ENCODE measurements at places on chromosomes 3 and 15. TPM values are rescaled to one million over a fixed set of nuclear protein-coding genes. Genes with fewer than 3 reads are reported as not detected.
A peak's percentile ranks its signal among the peaks of the same experiment; 100 is the strongest.

DNA sequence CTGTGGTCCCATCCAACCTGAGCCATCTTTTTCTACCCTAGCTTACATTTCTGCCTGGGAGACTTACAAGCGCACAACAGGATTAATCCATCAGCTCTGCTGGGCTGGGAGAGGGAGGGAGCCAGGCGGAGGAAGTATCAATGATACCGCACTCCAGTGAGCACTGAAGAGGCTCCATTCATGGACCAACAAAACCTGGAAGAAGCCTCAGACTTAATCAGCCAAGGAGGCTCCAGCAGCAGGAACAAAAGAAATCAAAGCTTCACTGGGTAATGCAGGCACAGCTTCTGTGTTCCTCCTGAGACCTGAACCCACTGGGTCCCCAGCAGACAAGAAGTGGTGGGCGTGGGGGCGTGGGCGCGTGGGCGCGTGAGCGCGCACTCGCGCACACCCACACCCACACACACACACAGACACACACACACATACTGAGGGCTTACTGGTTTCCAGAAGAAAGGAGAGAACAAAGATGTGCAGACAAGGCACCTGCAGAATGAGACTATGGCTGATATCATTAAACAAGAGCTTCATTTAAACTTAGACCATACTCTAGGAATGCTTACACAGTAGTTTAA is 87.0 kb upstream of the BOC start:
- no peak overlapping the region for H3K4me3 ChIP-seq
- H3K4me1 ChIP-seq, result no peaks in the 10 kb centered on the region
- no peak overlapping the region for H3K27ac ChIP-seq
- no peaks in the 10 kb centered on the region for H3K27me3 ChIP-seq

DNA sequence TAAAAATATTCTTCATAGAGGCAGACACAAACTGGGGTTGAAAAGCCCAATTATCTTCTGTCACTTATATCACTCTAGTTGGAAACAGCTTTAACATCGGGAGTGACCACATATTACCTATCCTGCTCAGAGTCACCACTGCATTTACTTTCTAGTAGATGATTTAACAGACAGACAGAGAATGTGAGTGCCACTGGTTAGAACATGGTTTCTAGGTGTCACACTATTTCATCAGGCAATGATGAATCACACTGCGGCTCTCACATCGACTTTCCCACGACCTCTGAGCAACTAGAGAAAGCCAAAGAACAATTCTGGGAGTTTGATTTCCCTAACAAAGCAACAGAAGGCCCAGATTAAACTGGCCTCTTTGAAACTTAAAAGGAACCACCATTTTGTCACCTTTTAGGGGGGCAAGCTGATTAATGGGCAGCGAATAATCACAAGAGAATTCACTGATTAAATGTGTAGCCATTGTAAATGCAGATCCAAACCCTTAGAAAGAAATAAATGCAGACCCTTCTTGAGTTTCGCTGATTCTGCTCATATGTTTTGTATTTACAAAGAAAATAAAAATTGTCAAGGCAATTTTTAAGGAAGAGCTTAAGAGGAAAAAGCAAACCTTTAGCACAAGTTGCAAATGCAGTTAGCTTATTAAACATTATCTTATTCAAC is 112.6 kb upstream of the KBTBD8 start:
- no peaks in the 10 kb centered on the region for H3K36me3 ChIP-seq
- H3K27me3 ChIP-seq, result no peaks in the 10 kb centered on the region
- no peaks in the 10 kb centered on the region for H3K4me1 ChIP-seq
- DNase-seq, result no peak

DNA sequence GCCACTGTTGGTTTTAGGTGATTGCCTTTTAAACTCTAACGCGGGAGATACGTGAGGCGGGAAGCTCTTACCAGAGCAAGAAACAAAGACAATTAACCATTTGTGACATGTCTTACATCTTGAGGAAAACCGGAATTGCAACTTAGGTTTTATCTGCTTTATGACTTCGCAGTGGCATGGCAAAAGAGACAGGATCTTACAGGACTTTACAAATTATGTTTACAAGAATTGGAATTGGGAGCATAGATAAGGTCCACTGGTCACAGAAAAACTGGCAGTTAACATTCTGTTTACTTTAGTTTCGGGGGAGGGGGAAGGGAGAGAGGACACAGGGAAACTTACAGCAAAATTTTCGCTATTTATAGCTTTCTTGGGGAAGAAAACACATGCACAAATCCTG is 1119.6 kb downstream of the ZPLD1 start:
- no peak for DNase-seq
- no peak overlapping the region for H3K4me3 ChIP-seq
- H3K27me3 ChIP-seq, result no peaks in the 10 kb centered on the region
- H3K4me1 ChIP-seq, result no peaks in the 10 kb centered on the region

GRCh38 chr3:95731753-95732152 is 1082.6 kb upstream of the EPHA6 start:
- no peak overlapping the region for H3K4me3 ChIP-seq
- H3K27me3 ChIP-seq, result no peaks in the 10 kb centered on the region
- DNase-seq, result no peak
- no peak overlapping the region for H3K27ac ChIP-seq
- no peaks in the 10 kb centered on the region for H3K4me1 ChIP-seq

DNA sequence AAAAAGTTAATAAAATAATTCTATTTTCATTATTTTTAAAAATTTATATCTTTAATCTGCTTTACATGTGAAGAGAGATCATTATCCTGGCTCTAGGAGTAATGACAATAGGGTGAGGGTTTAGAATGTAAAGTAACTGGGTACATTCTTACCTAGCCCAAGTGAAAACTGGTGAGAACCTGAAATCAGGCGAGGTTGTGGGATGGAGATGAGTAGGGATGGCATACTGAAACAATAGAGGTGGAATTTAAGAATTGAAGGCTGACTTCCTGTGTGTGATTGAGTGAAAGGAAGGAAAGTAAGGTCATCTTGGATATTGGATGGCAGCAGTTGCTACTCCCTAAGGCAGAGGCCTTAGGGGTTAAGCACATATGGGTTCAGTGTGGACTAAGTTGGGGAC is 82.7 kb downstream of the MYRIP start:
- H3K27ac ChIP-seq, result no peak overlapping the region
- no peak for DNase-seq
- H3K4me3 ChIP-seq, result no peak overlapping the region

GRCh38 chr3:177776661-177777101 is 579.4 kb upstream of the TBL1XR1 start:
- DNase-seq, result no peak
- no peak overlapping the region for H3K4me3 ChIP-seq
- peaks cover 2% of the 10 kb centered on the region for H3K36me3 ChIP-seq
- no peak overlapping the region for H3K27ac ChIP-seq
- H3K27me3 ChIP-seq, result no peaks in the 10 kb centered on the region

- H3K27ac ChIP-seq, result peak overlapping the region; percentile 99
- peaks cover 19% of the 10 kb centered on the region for H3K36me3 ChIP-seq
- H3K27me3 ChIP-seq, result no peaks in the 10 kb centered on the region
Observed at GRCh38 chr3:25665315-25666280, 891 bp upstream of the TOP2B start.

GRCh38 chr15:90586948-90587347 is 57.2 kb downstream of the CRTC3 start:
- DNase-seq, result no peak
- no peak overlapping the region for H3K27ac ChIP-seq
- peaks cover 56% of the 10 kb centered on the region for H3K36me3 ChIP-seq
- no peaks in the 10 kb centered on the region for H3K27me3 ChIP-seq
- H3K4me3 ChIP-seq, result no peak overlapping the region
- peaks cover 53% of the 10 kb centered on the region for H3K4me1 ChIP-seq

DNA sequence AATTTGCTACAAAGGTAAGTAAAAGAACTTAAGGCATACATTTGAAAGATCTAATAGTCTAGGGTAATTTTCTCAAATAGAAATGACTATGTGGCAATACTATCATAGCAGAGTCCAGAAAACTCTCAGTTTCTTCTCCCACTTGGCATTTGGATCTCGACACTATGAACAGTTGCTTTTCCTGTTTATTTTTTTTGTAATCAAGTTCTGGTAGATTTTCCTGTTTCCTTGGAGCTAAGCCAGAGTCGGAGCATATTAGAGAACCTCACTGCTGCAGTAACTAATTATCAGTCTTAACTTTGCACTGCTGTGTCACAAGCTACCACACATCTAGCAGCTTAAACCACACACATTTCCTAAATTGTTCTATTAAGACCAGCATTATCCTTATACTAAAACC is 44.9 kb upstream of the ZNF385D start:
- no peak for DNase-seq
- H3K4me1 ChIP-seq, result no peaks in the 10 kb centered on the region
- no peak overlapping the region for H3K4me3 ChIP-seq
- H3K27ac ChIP-seq, result no peak overlapping the region
- no peaks in the 10 kb centered on the region for H3K36me3 ChIP-seq

GRCh38 chr3:167626490-167626889 is 27.3 kb downstream of the WDR49 start:
- H3K27ac ChIP-seq, result no peak overlapping the region
- H3K27me3 ChIP-seq, result peaks cover 5% of the 10 kb centered on the region
- DNase-seq, result no peak

DNA sequence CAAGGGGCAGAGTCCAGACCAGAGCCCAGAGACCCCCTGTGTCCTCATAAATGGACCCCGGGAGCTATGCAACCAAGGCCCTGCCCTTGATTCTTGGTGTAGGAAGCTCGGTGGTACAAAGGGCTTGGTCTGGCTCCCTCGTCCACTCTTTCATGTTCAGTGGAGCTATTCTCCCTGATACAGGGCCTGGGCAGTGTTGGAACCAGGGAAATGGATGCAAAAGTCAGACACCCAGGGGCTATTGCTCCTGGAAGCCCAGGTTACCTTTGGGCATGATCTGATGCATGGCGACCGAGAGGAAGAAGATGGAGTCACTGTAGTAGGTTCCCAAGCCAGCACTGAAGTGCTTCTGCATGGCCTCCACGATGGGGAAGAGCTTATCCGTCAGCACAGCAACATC is 44.5 kb downstream of the XXYLT1 start:
- DNase-seq, result no peak
- H3K4me1 ChIP-seq, result peaks cover 9% of the 10 kb centered on the region
- peaks cover 11% of the 10 kb centered on the region for H3K27me3 ChIP-seq
- H3K4me3 ChIP-seq, result no peak overlapping the region
- peak overlapping the region; percentile 37 for H3K27ac ChIP-seq

GRCh38 chr15:75114327-75114726 is 87.4 kb upstream of the C15orf39 start:
- H3K27ac ChIP-seq, result no peak overlapping the region
- peaks cover 23% of the 10 kb centered on the region for H3K4me1 ChIP-seq
- DNase-seq, result no peak
- H3K4me3 ChIP-seq, result no peak overlapping the region

DNA sequence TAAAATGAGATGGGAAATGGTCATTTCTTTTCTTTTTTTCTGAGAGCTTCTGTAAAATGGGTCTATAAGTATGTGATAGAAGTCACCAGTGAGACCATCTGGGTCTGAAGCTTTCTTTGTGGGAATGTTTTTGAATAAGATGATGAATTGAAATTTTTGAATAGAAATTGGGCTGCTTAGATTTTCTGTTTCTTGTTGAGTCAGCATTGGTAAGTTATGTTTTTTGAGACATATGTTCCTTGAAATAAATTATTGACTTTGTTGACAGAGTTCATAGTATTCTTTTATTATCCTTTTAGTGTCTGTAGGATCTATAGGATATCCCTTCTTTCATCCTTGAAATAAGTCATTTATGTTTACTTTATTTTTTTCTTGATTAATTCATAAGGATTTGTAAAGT is 208.1 kb downstream of the OPA1 start:
- no peak overlapping the region for H3K27ac ChIP-seq
- H3K27me3 ChIP-seq, result peaks cover 8% of the 10 kb centered on the region
- H3K4me3 ChIP-seq, result no peak overlapping the region
- H3K36me3 ChIP-seq, result no peaks in the 10 kb centered on the region
- no peak for DNase-seq

DNA sequence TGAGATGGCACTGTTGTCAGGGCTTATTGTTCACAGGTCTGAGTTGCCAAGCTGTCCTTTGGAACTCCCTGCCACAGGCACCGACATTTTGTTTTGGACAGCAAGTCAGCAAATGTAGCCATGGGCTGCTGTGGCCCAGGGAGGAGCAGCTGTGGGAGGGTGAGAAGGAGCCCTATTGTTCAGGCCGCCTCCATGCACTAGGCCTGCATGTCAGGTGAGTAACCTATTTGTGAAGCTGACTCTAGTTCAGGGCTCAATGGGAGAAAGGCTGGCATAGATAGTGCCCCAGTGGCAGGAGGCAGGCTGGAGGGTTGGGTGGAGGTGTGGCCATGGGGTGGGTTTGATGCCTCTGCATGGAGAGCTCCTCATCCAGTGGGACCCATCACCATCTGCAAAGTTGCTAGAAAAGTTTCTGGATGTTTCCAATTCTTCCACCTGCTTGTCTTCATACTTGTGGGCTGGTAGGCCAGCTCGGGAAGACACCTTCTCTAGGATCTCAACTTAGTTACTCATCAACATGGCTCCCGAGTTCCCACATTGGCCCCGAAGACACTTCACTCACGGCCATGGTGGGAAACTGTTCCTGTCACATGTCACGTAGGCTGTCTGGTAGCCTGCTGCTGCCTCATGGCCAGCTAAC is 19.5 kb downstream of the AMOTL2 start:
- no peaks in the 10 kb centered on the region for H3K27me3 ChIP-seq
- no peak for DNase-seq
- H3K4me3 ChIP-seq, result no peak overlapping the region
- H3K27ac ChIP-seq, result no peak overlapping the region
- peaks cover 2% of the 10 kb centered on the region for H3K4me1 ChIP-seq

DNA sequence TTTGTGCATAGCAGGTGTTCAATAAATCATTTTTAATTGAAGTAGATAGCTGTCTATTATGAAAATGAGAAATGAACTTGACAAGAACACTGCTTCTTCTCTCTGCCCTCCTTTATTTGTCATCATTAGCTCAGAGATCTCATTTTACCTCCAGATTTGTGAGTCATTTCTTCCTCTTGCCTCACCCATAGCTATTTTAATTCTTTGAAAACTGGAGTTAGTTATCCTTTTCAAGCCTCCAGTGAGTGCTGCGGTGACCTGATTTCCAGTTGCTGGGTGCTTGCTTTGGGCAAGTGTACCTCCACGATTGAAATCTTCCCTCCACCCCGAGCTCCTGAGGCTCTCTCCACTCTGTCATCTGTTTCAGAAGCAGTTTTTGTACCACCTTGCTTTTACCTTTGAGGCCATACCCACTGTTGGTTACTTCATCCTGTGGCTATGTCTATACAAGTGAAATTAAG is 114.6 kb downstream of the NFKBIZ start:
- DNase-seq, result no peak
- peaks cover 5% of the 10 kb centered on the region for H3K27me3 ChIP-seq
- peaks cover 6% of the 10 kb centered on the region for H3K4me1 ChIP-seq
- no peak overlapping the region for H3K27ac ChIP-seq
- H3K36me3 ChIP-seq, result peaks cover 2% of the 10 kb centered on the region

DNA sequence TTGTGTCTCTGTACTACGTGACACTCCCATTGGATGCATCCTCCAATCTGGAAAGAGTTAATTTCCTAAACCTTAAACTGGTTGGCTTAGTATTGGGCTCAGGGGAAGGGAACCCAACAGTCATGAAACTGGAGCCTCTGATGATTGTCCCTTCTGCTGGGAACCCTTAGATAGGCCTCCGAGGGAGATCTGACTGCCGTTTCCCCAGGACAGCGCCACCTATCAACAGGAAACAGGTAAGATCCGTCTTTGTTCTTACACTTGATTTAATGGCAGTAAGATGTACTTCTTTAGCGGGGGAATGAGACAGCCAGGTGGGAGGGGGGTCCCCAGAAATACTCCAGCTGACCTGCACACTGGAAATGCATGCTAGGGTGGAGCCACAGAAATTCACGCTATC is 1749.6 kb downstream of the SI start:
- H3K4me1 ChIP-seq, result no peaks in the 10 kb centered on the region
- DNase-seq, result no peak
- no peak overlapping the region for H3K4me3 ChIP-seq

The RETNLB gene
- total RNA-seq, result not detected

The GOLGA8S gene
- total RNA-seq, result 0.31 TPM

The RBP2 gene
- total RNA-seq, result not detected

The MAGEL2 gene
- total RNA-seq, result not detected

The CORO2B gene
- not detected for total RNA-seq

The ZPLD1 gene
- not detected for total RNA-seq

The KLF15 gene
- total RNA-seq, result not detected
